Mesenchymal stem cell (in vitro differentiated cells and primary cell): ENCODE measurements at places on chromosomes 11 and 22.
A peak's percentile ranks its signal among the peaks of the same experiment; 100 is the strongest.

GRCh38 chr22:20751185-20751851, 22.6 kb upstream of the SERPIND1 start:
- no peak overlapping the region for H3K4me3 ChIP-seq
- H3K36me3 ChIP-seq: peaks cover 46% of the 10 kb centered on the region
- DNase-seq: peak; percentile 1
- peak overlapping the region; percentile 60 for H3K27ac ChIP-seq

GRCh38 chr11:6541356-6541755, 44.3 kb downstream of the DNHD1 start:
- no peak overlapping the region for H3K4me3 ChIP-seq
- H3K27me3 ChIP-seq: no peaks in the 10 kb centered on the region
- H3K36me3 ChIP-seq: peaks cover 15% of the 10 kb centered on the region
- H3K4me1 ChIP-seq: peaks cover 4% of the 10 kb centered on the region

DNA sequence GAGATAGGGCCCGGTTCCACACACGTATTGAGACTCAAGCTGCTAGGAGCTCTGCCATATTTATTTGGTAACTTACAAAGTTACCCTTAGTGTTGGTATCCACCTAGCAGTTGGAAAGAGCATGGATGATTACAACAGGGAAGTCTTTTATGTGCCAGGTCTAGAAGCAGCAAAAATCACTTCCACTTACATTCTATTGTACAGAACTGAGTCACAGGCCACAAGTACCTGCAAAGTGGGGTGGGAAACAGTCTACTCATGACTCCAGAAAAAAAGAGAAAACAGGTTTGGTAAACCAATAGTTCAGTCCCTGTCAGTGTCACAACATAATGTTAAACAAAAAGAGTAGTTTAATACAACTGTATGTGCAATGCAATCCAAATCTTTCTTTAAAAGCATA, 279.6 kb upstream of the PITPNB start:
- H3K36me3 ChIP-seq: no peaks in the 10 kb centered on the region
- H3K4me3 ChIP-seq: no peak overlapping the region
- H3K27me3 ChIP-seq: no peaks in the 10 kb centered on the region
- DNase-seq: no peak

- H3K4me3 ChIP-seq: no peak overlapping the region
- peak overlapping the region; percentile 94 for H3K27ac ChIP-seq
- no peaks in the 10 kb centered on the region for H3K27me3 ChIP-seq
- no peaks in the 10 kb centered on the region for H3K36me3 ChIP-seq
- H3K4me1 ChIP-seq: peaks cover 1% of the 10 kb centered on the region
These were observed 105.8 kb upstream of the SLC5A12 start for GRCh38 chr11:26827567-26828081.

- peaks cover 14% of the 10 kb centered on the region for H3K36me3 ChIP-seq
- no peaks in the 10 kb centered on the region for H3K27me3 ChIP-seq
- DNase-seq: peak; percentile 84
- peak overlapping the region; percentile 74 for H3K27ac ChIP-seq
- no peak overlapping the region for H3K4me3 ChIP-seq
These were observed 71.2 kb downstream of the PHF21A start for GRCh38 chr11:46050003-46050461.

DNA sequence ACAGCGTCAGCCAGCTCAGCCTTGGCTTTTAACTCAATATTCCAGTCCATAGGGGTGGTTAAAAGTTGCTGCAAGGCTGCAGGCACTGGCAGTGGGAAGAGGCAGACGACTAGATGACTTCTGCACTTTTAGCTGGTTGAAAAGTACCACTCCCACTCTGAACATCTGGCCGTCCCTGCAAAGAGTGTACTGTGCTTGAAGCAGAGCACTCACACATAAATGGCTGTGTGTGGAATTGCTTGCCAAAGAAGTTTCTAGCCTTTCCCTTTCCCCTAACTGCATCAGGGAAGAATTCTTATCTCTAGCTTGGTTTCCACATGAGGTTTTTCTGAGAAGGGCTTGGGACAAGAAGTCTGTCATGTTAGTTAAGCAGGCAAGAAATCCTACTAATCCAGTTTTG, 5.1 kb upstream of the PHLDB1 start:
- H3K4me3 ChIP-seq: no peak overlapping the region
- H3K4me1 ChIP-seq: peaks cover 18% of the 10 kb centered on the region
- peaks cover 34% of the 10 kb centered on the region for H3K36me3 ChIP-seq
- no peak for DNase-seq

GRCh38 chr11:2569321-2569721, 124.5 kb downstream of the KCNQ1 start:
- no peak overlapping the region for H3K4me3 ChIP-seq
- no peaks in the 10 kb centered on the region for H3K36me3 ChIP-seq
- H3K27ac ChIP-seq: no peak overlapping the region
- H3K27me3 ChIP-seq: peaks cover 18% of the 10 kb centered on the region
- H3K4me1 ChIP-seq: peaks cover 2% of the 10 kb centered on the region

GRCh38 chr11:119493712-119494111, 70.7 kb upstream of the THY1 start:
- peaks cover 55% of the 10 kb centered on the region for H3K27me3 ChIP-seq
